Thoracic aorta (tissue), 2 donors: ENCODE measurements at places on chromosomes 16 and 17.
A peak's percentile ranks its signal among the peaks of the same experiment; 100 is the strongest.

GRCh38 chr16:80899809-80900592 lies 95.6 kb upstream of the CDYL2 start:
- DNase-seq = peak; percentile 82

DNA sequence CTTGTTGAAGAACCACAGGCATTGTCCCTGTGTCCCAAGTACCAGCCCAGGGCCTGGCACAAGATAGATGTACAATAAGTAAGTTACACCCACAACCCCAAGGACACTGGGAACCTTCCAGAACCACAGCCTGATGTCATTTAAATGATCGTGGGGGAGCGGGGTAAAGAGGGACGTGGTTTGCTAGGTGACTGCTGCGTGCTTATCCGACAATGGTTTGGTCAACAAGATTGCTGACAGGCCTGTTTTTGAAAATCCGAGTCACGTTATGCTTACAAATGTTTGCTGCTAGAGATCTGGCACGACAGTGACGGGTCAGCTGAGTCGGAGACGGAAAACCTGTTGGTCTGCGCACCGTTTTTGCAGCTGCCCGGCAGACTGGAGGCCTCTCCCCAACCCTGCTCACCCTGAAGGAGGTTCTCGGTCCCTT lies 22.8 kb downstream of the COTL1 start:
- DNase-seq = no peak

DNA sequence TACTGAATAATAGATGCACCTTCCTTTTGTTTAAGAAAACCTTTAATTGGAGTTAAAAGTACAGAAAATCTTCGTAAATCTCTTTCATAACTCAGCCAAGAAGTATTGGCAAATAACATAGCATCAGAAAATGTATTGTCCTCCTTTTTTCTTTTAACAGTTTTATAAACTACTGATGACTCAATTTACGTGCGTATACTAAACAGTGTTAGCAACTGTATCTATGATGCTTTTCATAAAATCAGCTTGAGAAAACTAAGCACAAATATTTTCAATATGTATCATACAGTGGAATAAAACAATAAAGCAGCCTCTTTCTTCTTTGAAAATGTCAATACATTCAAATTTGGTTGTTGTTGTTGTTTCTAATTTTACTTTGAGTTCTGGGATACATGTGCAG lies 88.6 kb downstream of the STXBP4 start:
- DNase-seq = no peak

DNA sequence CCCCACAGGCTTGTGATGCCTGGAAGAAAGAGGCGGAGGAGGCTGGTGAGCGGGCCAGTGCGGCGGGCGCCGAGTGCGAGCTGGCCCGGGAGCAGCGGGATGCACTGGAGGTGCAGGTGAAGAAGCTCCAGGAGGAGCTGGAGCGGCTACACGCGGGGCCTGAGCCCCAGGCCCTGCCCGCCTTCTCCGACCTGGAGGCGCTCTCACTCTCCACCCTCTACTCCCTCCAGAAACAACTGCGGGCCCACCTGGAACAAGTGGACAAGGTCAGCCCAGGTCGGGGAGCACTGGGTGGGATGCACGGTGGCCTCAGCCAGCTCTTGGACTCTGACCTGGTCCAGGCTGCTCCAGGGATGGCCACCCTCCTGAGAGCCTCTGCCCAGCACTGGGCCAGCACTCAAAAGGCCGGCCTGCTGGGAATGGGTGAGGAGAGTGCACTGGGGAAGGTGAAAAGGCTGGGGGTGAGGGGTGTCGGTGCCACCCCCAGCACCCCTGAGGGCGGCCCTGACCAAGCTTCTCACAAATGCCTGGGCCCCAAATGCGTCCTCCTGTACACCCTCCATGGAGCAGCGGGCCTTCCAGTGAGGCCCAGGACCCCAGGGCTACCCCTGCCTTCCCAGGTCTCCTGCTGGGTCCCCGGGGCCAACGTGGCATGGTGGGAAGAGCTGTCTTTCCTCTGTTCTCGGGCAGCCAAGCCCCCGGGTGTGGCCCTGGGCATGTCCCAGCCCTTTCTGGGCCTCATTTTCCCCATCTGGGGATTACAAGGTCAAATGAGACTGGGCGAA lies 20.8 kb downstream of the UNC13D start:
- DNase-seq = no peak

DNA sequence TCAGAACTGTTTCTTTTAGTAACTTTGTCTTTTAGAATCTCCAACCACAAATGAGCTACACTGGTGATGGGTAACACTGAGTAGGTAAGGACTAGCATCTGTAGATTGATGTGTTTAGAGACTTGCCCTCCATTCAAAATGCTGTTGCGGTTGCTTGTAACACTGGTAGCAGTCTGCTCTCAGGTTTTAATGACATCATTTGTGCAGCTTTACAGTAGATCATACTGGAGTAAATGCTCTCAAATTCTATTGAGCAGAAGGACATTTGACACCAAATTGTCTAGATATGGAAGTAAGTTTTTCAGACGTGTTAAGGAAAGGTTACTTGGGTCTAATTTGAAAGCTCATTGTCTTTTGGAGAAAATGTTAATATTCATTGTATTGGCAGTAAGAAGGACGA lies 98.8 kb downstream of the NLK start:
- DNase-seq = no peak

GRCh38 chr17:63289931-63290330 lies 156.2 kb downstream of the CYB561 start:
- DNase-seq = no peak

DNA sequence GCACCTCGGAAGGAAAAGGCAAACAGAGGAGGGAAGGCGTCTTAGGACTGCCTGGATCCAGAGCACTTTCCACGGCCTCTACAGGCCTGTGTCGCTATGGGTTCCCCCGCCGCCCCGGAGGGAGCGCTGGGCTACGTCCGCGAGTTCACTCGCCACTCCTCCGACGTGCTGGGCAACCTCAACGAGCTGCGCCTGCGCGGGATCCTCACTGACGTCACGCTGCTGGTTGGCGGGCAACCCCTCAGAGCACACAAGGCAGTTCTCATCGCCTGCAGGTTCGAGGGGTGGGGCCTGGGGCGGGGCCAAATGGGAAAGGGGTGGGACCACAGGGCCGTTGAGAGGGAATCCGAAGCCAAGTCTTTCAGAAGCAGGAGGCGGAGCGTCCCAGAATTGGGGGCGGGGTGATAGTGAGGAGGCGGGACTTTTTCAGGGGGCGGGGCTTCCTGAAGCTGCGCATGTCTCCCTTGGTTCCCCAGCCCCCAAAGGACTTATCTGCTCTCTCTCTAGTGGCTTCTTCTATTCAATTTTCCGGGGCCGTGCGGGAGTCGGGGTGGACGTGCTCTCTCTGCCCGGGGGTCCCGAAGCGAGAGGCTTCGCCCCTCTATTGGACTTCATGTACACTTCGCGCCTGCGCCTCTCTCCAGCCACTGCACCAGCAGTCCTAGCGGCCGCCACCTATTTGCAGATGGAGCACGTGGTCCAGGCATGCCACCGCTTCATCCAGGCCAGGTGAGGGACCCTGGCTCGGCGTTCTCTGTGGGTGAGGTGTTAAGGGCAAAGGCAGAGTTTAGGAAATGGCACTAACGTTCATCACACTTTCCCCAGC lies 939 bp downstream of the BCL6B start:
- no peak for DNase-seq

DNA sequence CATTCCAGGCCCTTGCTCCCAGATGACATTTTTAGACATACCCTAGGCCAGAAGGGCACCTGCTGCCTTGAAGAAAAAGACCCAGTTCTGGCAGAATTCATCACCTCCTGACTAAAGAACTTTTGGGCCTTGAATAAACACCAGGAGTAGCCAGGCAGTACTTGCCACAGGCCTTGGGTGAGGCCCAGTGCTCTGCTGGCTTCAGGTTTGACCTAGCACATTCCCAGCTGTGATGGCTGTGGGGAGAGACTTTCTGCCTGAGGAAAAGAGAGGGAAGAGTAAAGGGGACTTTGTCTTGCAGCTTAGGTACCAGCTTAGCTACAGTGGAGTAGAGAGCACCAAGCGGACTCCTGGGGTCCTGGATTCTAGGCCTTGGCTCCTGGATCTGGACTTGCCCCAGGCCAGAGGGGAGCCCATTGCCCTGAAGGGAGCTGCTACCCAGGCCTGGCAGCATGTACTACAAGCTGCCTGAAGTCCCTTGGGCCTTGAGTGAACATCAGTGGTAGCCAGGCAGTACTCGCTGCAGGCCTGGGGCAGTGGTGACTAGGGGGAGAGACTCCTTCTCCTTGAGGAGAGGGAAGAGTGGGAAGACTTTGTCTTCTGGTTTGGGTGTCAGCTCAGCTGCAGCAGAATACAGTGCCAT lies 44.3 kb downstream of the ABCA8 start:
- no peak for DNase-seq

GRCh38 chr16:81431554-81432353 lies 12.9 kb upstream of the CMIP start:
- DNase-seq = no peak

GRCh38 chr17:37086948-37087347 lies 138.2 kb downstream of the AATF start:
- DNase-seq = no peak

- no peak for DNase-seq
Measured at GRCh38 chr17:41428591-41429291, 4.4 kb upstream of the KRT37 start.

- DNase-seq = no peak
Measured at GRCh38 chr17:13735861-13736260, 134.1 kb upstream of the HS3ST3A1 start.

GRCh38 chr16:85963753-85964285 lies 64.9 kb downstream of the IRF8 start:
- DNase-seq = no peak

GRCh38 chr16:59259074-59259949 lies 525.2 kb upstream of the GOT2 start:
- no peak for DNase-seq

DNA sequence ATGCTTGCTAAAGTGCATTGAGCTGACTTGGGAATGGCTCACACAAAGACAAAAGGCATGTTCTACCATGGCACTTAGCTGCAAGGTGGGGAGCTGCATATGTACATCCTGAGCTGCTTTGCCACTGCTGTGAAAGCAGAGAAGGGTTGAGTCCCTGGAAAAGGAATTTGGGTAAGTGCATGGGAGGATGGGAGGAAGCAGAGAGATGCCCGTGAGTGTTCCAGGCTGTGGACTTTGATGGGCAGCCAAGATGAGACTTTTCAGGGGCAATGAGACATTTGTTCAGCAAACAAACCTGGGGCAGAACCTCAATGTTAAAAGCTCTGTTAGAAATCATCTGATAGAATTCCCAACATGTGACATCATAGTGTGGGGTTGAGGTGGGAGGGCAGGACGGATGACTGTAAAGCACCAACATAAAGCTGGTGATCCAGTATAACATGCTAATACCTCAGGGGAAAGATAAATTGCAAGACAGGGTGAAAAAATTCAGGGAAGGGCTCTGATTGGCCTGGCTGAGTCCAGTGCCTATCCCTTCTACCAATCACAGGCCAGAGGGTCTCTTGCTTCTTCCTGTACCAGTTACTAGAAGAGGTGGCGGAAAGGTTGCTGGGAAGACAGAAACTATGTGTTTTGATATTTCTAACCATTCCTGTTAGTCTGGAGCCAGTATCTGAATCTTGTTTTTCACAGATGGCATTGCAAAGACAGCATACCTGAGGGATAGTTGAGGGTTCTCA lies 163.2 kb downstream of the UTP18 start:
- no peak for DNase-seq

DNA sequence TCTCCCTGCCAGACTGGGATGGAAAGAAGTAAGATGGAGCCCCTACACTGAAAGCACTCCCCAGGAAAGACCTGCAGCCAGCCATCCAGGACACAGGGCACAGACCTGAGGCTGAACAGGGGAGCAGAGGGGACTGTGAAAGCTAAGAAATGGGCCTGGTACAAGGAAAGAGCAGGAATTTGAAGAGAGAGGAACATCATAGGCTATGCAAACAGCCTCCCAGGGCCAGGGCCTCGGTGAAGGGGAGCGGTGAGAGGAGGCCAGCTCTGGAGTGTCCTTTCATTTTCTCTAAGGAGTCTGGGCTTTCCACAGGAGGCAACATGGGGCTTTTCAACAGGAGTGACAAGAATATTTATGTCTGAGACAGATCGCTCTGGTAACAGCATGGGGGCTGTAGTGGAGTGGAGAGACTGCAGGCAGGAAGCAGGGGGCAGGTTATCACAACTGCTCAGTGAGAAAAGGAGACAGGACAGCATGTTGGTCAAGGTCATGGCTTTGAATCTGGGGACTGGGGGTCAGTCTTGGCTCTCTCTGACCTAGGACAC lies 50.1 kb downstream of the TOM1L2 start:
- no peak for DNase-seq

DNA sequence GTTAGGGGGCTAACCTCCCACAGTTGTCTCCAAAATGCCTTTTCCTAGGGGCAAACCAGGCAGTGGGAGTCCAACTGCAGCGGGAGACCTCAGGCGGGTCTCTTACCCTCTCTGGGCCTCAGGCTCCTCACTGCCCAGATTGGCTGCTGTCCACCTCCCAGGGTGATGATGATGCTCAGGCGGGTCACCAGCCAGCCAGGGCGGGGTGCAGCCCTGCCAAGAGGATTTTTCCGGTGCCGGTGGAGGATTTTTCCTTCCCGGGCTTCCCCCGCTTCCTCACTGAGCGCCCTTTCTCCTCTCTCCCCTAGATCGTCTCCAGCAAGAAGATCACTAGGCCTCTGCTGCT lies 22.8 kb downstream of the CPNE2 start:
- DNase-seq = no peak

GRCh38 chr16:65015599-65015998 lies 106.3 kb downstream of the CDH11 start:
- DNase-seq = no peak

DNA sequence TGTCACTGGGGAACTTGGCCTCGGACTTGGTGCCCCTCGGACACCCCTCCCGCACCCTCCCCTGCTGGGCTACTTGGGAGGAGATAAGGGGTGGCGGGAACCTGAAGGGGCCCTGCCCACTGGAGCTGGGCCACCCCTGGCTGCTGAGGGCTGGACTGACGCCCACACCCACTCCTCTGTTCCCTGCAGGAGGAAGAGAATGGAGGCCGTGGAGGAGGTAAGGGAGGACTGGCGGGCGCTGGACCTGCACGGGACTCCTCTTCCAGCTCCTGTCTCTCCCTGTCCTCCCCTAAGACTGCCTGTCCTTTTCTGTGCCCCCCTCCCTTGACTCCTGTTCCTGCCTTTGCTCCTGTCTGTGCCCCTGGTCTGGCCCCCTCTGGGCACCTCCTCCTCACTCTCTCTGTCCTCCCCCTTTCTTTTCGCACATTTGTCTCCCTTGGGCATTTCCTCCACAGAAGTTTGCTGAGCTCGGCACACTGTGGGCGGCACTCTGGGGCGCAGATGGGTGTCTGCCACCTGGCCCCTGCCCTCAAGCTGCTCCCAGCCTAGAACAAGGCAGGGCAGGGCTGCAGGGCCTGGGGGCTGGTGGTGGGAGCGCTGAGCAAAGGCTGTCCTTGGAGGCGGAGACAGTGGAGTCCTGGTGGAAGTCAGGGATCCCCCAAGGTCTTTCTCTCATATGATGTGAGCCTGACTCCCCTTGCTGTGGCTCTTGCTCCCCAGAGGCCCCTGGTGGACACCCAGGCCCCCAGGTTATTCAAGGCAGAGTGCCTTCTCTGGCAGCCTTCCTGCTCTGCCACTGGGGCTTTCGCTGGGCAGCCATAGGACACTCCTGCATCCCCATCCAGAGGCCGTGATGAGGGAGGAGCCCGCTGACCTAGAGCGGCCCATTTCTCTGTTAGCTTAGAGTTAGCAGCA lies 32.7 kb downstream of the ARHGAP23 start:
- no peak for DNase-seq
